HCT116 (cell line): ENCODE measurements at places on chromosomes 3 and 15.
A peak's percentile ranks its signal among the peaks of the same experiment; 100 is the strongest.

DNA sequence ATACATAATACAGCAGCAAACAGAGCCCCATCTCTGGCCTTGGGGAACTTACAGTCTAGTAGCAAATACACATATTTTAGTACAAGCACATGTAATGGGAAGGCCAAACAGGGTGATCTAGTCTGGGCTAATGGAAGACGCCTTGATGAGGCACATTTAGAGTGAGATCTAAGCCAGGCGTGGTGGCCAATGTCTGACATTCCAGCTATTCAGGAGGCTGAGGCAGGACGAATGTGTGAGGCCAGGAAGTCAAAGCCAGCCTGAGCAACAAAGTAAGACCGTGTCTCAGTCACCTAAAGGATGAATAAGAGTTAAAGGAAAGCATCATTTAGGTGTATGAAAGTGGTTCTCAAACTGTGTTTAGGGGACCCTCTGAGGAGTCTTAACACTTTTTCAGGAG, 291.9 kb downstream of the MAGI1 start:
- DNase-seq: no peak

DNA sequence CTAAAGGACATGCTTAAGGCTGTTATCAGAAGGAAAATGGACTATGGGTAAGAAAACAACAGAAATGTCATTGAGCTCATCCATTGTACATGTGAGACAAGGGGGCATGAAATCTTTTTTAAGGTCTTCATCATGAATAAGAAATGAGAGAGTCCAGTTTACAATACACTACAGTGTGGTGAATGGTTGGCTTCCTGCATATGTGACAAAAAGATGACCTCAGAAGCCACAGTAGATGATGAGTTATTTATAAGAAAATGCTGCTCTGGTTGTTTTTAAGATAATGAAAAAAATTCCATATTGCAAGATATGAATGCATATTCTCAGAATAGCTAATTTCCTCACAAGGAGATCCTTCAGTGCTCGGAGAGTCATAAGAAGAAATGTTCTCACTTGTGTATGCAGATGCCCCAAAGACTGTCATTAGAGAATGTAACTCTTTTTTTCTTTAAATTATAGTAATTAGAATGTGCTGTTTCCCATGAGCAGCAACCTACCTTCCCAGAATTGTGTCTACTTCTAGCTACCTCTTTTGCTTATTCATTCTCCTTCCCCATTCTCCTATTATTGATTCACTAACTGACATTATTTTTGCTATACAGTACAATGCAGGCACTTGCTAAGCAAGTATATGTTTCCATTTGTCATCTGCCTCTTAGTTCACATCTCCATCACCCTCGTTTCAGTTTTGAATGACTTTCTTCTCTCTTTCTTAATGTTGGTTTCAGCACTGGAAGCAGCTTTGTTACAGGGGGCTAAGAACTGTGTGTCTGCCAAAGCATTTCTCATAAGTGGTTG, 152.0 kb upstream of the PEX5L start:
- no peak for DNase-seq

- no peak for DNase-seq
These were observed 251.1 kb downstream of the TJP1 start for GRCh38 chr15:29570948-29571791.

GRCh38 chr3:42796332-42796885, 7.9 kb downstream of the HIGD1A start:
- DNase-seq: no peak

- no peak for DNase-seq
These were observed 3.5 kb downstream of the GORASP1 start for GRCh38 chr3:39103791-39104552.

DNA sequence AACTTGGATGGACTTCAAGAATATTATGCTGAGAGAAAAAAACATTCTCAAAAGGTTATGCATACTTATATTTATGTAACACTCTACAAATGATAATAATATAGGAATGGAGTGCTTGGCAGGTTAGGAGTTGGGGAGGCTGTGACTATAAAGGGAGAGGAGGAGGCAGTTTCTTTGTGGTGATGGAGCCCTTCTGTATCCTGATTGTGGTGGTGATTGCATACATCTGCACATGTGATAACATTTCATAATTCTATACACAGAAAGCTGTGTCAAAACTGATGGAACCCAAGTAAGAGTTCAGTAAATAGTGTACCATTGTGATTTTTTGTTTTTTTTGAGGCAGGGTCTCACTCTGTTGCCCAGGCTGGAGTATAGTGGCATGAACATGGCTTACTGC, 31.7 kb upstream of the FAM3D start:
- DNase-seq: no peak

DNA sequence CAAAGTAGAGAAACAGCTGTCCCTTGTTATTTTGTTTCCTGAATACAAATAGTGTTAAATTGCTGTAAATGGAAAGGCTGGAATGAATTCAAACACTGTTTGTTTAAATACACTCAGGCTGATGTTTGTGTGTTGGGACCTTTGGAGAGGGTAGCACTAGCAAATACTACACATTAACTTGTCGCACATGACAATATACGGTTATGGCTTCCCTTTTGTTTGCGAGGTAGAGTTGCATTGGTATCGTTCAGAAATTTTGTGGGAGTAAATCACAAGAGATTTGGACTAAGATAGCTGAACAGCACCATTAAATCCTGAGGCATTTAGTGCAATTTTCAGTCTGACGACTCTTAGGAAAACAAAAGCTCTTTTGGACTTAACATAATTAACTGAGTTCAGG, 213.0 kb upstream of the ROBO2 start:
- DNase-seq: no peak

- DNase-seq: no peak
These were observed 8.9 kb downstream of the MKRN2OS start for GRCh38 chr3:12536423-12536822.

- DNase-seq: peak; percentile 85
These were observed 25.9 kb downstream of the WNT7A start for GRCh38 chr3:13853978-13854296.

DNA sequence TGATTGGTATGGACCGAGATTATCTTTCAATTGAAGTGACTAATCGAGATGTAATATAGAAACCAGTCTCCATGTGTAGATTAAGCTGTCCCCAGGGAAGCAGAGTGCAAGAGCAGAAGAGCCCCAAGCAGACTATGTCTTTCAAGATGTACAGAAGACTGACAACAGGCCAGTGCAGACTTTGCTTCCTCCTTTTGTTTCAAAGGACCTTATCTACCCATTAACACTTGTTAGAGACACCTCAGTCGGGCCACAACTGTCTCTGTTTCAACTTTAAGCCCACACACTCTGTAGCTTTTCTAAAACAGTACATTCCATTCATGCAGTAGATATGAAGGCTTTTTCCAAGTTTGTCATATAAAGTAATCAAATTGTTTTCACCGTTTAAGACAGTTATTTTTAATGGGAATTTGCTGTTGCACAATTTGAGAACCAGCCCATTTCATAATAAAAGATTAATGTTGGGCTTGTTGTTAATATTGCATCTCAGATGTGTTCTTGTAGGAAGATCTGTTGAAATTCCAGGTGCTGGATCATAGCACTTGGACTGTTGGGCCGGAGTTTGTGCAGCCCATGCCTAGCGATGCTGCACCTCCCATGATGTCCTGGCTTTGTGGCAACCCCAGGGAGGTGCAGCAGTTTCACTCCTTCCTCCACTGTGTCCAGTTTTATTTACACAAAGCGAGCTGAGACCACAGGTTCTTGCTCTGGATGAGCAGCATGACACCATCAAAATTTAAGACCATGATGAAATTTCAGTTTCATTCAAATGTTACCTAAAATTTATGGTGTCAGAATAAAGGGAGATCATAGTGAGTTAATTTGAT, 12.4 kb downstream of the GORASP1 start:
- DNase-seq: no peak

GRCh38 chr3:143471705-143472104, 352.1 kb downstream of the CHST2 start:
- no peak for DNase-seq

- no peak for DNase-seq
These were observed 58.3 kb upstream of the MYZAP start for GRCh38 chr15:57533448-57533799.

DNA sequence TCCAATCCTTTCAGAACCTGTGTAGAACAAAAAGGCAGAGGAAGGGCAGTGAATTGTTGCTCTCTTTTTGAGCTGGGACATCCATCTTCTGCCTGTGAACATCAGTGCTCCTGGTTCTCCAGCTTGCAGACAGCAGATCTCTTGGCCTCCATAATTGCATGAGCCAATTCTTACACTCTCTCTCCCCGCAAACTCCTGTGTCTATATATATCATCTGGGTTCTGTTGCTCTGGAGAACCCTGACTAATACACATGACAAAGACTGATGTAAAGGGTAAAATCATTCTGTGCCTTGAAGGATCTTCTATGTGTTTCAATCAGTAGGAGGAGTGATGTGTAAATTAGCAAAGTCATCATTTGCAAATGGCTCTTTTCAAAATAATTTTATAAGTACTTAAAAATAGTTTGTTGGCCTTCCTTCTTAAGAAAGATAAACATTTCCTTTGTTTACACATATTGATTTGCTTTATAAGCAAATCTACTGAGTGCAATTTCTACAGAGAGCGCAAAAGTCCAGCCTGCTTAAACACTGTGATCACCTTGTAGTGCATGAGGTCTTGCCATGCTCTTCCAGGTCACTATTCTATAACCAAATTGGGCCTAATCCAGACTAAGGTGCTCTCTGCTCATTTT, 154.9 kb upstream of the ANKRD28 start:
- DNase-seq: no peak

- DNase-seq: no peak
These were observed 93.1 kb downstream of the FRMD5 start for GRCh38 chr15:44101944-44102343.

GRCh38 chr3:99468918-99469317, 169.5 kb upstream of the COL8A1 start:
- DNase-seq: no peak

- DNase-seq: no peak
These were observed 154.2 kb downstream of the MECOM start for GRCh38 chr3:169509359-169509758.

DNA sequence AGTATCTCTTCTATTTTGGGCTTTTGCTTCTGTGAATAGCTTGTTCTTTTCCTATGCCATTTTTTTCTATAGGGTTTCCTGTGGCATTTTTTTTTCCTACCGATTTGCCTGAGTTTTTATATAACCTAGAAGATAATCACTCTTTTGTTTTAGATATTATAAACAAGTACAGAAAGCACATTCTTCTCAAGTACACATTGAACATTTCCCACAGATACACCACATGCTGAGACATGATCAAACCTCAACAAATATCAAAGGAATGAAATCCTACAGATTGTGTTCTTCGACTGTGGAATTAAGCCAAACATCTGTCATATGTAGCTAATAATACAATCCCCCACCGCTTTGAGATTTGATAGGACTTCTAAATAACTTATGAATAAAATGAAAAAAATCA, 9.1 kb upstream of the FEM1B start:
- DNase-seq: no peak

DNA sequence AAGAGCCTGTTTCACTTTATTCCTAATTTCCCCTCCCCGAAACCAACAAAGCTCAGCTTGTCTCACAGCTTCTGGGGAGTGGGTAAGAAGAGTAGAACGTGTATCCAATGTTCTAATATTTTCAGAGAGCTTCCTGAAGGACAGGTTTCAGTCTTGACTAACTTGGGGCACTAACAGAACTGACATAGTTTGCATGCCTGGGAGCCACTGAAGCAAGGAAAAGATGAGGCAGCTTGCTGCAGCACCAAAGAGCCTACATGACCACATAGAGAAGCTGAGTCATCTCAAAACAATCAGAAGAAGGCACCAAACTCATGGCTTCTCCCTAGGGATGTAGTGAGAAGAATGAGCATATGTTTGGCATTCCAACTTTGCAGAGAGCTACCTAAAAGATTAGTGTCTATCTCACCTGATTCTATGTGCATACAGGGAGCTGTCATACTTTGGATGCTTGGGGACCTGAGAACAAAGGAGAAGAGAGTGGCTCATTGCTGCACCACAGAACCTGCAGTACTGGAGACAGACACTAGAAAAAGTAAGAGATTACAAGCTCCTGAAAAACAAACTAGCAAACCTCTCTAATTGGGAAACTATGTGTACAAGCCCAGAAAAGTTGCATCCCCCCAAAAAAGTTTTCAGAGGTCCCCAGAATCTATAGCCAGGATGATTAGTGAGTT, 86.9 kb downstream of the DCLK3 start:
- DNase-seq: peak; percentile 29

DNA sequence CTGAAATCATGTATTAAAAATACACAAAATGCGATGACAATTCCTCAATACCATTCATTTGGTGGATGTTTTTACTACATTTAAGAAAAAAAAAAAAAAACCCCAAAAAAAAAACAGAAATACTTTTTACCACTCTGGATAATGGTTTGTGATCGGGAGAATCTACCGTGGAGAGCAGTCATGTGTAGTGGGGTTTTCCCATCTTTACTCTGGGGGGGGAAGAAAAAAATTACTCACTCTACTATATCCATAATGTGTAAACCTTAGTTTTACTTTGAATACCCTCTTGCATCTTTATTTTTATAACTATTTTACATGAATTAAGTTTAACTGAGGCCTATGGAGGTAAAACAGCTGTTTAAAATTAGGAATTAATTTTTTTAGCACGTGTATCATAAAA, 83.3 kb downstream of the ANKRD28 start:
- DNase-seq: no peak

DNA sequence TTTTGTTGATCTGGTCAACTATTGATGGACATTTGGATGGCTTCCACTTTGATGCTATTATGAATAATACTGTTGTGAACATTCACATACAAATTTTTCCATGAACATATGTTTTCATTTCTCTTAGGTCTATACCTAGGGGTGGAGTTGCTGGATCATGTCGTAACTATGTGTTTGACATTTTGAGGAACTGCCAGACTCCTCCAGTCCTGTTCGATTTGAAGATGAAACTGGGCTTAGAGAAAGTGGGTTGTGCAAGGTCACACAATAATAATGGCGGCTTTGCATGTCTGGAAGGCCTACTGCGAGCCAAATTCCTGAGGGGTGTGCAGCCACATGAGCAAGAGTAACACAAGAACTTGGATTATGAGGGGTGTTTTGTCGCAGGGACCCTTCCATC, 2.6 kb downstream of the TSEN2 start:
- no peak for DNase-seq

GRCh38 chr3:186757686-186758220, 25.6 kb upstream of the EIF4A2 start:
- DNase-seq: no peak

- DNase-seq: no peak
These were observed 98.1 kb upstream of the CLSTN2 start for GRCh38 chr3:139836698-139837464.

DNA sequence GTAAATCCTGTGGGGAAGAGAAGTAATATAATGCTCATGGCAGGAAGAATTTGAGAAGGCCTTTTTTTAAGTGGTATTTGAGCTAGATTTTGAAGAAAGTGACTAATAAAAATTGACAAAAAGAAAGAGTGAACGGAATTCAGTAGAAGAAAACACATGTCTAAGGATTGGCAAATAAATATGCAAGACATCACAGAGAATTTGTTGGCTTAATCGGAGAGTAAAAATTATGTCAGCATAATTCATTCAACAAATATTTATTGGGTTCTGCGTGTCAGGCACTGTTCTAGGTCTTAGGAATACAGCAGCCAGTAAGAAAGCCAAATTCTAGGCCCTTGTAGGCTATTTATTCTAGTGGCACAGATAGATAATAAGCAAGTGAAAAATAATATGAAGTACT, 33.6 kb upstream of the LEKR1 start:
- no peak for DNase-seq

- no peak for DNase-seq
These were observed 30.9 kb downstream of the NRG4 start for GRCh38 chr15:75981149-75981815.
